Activated CD8-positive, alpha-beta memory T cell treated with anti-CD3 and anti-CD28 coated beads, Interleukin-2, amount 50 U/mL, for 4 hours (primary cell): ENCODE measurements at places on chromosomes 4 and X.
A peak's percentile ranks its signal among the peaks of the same experiment; 100 is the strongest.

- DNase-seq: no peak
Observed at GRCh38 chrX:50615570-50616158, 145.0 kb upstream of the DGKK start.

DNA sequence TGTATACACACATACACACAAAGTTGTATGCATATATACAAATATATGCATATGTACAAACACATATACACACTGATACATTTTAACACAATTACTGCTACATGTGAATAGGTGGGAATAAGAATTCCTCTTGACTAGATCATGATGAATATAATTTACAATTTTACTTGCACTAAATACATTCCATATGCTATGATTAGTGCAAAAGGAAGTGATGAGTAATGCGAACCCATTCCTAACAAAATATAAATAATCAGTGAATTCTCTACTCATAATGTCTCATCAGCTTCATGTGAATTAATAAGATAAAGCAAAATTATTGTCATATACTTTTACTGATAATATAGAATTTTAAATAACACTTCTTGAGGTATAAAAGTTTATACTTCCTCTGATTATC is 1077.3 kb upstream of the PCDH10 start:
- no peak for DNase-seq

DNA sequence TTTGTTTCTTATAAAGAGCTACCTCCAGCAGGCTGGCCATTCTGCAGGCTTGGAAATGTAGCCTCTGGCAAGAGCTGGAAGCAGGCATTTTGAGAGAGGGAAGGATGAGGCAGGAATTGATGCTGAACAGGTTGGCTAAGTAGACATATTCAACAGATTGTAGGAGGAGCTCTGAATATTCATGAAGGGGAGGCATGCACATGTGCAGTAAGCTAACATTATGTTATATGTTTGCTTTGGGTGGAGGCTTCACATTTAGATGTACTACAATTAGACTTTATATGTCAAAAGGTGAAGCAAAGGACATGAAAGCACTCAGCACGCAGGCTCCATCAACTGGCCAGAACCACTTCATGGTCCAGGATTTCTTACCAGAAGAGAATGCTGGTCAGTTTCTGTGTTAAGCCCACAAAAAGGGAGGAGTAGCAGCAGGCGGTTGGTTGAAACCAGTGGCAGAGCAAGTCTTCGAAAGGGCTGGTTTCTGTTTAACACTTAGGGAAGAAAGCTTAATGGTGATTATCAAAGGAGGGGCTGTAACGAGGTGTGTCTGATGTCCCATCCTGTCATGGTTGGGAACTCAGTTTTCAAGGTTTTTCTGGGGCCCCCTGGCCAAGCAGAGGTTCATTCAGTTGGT is 54.8 kb downstream of the FGFBP1 start:
- no peak for DNase-seq

DNA sequence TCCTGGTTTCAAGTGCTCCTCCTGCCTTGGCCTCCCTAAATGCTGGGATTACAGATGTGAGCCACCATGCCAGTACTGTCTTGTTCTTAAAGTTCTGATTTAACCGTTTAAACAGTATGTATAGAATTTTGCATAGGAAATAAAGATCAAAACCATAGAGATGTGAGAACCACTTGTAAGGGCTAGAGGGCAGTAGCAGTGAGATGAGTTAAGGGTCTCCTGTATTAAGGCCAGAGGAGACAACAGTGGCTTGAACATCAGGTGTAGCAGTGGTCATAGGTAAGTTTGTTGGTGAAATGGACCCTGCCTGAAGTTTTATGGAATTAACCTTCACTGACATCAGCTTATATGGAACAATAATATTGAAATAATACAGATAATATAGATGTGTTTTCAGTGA is 155.7 kb downstream of the SLC4A4 start:
- DNase-seq: no peak

GRCh38 chr4:148044912-148045352 is 313.0 kb downstream of the ARHGAP10 start:
- DNase-seq: no peak

DNA sequence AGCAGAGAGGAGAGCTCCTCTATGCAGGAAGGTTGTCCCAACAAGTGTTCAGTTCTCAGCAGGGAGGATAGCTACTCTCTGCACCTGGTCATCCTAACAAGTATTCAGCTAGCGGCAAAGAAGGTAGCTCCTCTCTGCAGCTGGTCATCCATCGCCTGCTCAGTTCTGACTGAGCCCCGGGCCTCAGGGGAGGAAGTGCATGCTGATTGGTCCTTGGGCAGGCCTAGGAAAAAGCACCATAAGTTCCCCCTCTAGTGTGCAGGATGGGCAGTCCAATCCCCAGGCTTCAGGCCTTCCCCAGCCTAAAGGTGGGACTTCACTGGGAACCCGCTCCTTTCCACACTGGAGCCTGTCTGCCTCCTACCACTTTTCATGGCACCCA is 4.4 kb upstream of the FBXW7 start:
- no peak for DNase-seq

DNA sequence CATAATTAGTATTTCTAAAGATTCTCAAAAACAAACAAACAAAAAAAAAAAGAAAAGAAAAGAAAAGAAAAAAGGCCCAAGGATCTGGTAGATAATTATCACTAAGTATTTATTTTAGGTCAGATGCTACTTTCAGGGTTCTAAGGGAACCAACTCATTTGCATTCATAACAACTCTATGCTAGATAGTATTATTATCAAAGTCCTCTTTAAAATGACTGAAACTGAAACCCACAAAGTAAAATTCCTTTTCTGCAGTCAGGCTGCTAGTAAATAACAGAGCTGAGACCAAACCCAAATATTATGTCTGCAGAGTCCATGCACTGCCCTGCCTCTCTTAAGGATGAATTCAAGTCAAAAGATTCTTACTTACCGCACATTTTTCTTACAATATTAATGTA is 38.3 kb upstream of the MAPK10 start:
- no peak for DNase-seq

- no peak for DNase-seq
Observed at GRCh38 chr4:146381263-146381872, 140.4 kb downstream of the SLC10A7 start.

- DNase-seq: no peak
Observed at GRCh38 chr4:103996637-103997036, 276.9 kb upstream of the TACR3 start.

DNA sequence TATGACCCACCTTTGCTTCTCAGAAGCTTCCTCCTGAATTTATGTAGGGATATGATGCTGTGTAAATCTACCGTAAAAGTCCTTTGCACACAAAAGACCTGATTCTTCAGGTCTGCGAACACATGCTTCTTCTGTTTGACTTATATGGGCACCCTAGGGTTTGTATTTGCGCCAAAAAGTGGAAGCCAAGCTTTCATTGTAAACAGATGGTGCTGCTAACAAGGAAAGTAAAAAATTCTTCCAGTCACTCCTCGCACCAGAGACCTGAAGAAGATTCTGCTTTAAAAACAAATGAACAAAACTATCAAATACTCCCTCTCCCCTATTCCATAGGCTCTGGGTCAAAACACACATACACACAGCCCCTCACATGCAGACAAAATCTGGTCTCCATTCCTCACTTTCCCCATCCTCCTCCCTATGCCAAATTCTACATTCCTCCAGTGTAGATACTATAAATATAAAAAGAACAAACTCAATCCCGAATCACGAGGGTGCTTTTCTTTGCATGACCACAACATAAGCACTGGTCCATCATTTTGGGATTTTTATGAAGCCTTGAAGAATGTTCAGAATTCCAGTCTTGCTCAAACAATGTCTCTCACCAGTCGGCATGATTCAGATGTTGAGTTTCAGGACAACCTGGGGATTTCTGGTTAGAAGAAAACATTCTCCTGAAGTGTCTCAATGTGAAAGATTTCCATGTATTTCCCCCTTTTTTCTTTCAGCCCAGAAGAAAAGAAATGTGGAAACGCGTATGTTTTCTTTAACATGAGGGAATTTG is 125.1 kb downstream of the PALLD start:
- DNase-seq: no peak

- no peak for DNase-seq
Observed at GRCh38 chr4:181821039-181822004, 421.9 kb upstream of the TENM3 start.

GRCh38 chrX:150587585-150588503 is 19.4 kb downstream of the MTM1 start:
- DNase-seq: peak; percentile 63

GRCh38 chr4:38154252-38154651 is 194.1 kb downstream of the PTTG2 start:
- no peak for DNase-seq

DNA sequence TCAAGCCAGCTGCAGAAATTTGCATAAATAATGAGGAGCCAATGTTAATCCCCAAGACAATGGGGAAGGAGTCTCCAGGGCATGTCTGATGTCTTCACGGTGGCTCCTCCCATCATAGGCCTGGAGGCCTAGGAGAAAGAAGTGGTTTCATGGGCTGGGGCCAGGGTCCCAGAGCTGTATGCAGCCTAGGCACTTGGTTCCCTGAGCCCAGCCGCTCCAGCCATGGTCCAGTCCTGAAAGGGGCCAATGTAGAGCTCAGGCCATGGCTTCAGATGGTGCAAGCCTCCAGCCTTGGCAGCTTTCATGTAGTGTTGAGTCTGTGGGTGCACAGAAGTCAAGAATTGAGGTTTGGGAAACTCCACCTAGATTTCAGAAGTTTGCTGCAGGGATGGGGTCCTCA is 628.2 kb upstream of the GRIA3 start:
- no peak for DNase-seq

DNA sequence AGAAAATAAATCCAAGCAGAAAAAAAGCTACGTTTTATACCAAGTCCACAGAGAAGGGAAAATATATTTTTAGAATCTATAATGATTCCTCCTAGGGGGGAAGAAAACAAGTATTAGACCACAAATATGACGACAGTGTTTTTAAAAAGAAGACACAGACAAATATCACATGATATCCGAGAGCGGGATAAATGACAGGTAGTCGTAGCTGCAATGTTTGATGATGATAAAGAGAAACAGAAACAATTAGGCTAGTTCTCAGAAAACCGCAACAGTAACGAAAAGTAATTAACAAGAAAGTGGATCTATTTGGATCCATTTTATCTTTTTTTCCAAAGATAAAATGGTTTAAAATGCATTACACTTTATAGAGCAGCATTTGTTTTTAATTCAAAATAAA is 918 bp downstream of the HAUS3 start:
- no peak for DNase-seq

DNA sequence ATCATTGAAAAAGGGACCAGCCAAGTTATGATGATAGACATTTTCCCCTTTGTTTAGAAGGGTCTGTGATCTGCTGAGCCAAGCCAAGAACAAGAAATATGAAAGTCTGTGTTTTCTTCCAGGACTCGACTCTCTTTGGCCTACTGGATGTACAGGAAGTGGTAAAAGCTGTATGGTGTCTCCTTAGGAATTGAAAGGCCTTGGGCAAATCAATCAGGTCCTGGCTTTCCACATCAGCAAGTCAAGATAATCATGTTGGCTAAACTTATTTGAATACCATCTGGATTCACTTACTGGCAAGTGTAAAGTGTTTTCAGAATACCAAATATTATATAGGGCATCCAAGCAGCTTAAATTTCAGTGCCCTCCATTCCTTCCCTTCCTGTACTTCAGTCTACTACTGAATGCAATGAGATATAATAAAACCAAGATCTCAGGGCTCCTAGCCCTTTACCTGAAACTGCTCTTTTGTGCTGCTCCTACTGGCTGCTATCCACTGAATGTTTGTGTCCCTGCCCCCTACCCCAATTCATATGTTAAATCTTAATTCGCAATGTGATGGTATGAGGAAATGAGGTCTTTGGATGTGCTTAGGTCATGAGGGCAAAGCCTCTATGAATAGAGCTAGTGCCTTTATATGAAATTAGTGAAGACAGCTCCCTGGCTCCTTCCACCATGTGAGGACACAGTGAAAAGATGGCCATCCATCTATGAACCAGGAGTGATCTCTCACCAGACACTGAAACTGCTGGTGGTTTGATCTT is 578.0 kb downstream of the SPRY1 start:
- no peak for DNase-seq

DNA sequence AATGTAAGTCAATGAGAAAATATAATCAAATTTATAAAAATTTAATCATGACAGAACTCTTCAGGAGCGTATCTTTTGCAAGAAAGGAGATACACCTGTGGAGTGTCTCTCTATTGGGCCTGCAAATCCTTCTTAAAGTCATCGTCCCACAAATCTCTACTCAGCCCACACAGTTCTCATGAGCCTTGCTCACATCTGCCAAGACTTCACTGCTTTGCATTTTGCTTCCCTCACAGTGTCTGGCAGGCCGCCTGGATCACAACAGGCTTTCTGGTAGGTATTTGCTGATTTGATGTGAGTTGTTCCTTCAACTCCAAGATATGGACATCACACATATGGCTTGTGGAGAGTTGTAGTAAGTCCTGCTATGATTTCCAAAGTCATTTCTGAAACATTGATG is 183.1 kb upstream of the ARX start:
- no peak for DNase-seq

DNA sequence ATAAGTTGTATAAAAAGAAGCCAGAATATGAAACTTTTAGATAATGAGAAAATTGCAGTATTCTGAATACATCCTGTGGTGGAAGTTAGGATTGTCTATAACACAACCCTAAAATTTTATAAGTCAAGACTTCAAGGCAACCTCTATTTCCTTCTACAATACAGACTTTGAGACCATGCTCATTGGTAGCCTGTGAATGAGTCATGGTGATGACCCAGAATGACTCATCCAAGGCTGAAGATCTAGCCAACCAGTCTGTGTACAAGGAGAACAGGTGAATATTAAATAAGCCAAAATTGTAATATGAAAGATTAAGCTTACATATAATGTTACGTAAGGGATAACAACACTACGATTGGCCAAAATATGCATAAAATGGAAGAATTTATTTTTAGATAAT is 475.9 kb upstream of the GALNT7 start:
- no peak for DNase-seq

- DNase-seq: no peak
Observed at GRCh38 chrX:24306440-24306839, 7.4 kb downstream of the SUPT20HL2 start.

GRCh38 chr4:70600977-70601376 is 8.9 kb downstream of the AMBN start:
- DNase-seq: no peak

DNA sequence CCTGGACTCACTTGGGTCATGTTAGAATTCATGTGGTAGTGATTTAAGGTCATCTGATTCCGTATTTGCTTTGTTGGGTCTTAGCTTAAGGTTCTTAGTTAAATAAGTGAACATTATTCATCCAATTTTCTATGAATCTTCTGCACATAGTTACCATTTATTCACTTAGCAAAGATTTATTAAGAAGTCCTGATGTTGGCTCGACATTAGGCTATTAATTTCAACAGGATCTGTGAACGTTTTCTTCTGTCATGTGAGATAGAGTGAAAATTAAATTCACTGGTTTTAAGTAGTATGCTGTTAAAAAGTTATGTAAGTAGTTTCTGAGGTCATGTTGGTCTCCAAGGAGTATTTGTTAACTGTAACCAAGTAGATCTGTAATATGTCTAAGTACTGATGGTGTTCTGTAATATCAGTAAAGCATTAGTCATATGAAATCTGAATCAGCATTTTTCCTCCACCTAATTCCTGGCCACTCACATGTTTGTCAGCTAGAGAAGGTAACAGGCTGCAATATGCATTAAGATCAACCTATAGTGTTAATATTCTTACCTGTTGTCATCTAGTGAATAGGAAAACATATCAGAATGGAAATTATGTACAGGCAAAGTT is 155.6 kb downstream of the PCDH7 start:
- no peak for DNase-seq

- no peak for DNase-seq
Observed at GRCh38 chrX:24703185-24703494, 9.4 kb downstream of the POLA1 start.

GRCh38 chr4:22947851-22948250 is 255.1 kb downstream of the GBA3 start:
- no peak for DNase-seq

GRCh38 chrX:154002215-154002719 is 17.4 kb downstream of the IRAK1 start:
- no peak for DNase-seq
